ENCODE measurements at places on chromosomes 4 and X.

DNA sequence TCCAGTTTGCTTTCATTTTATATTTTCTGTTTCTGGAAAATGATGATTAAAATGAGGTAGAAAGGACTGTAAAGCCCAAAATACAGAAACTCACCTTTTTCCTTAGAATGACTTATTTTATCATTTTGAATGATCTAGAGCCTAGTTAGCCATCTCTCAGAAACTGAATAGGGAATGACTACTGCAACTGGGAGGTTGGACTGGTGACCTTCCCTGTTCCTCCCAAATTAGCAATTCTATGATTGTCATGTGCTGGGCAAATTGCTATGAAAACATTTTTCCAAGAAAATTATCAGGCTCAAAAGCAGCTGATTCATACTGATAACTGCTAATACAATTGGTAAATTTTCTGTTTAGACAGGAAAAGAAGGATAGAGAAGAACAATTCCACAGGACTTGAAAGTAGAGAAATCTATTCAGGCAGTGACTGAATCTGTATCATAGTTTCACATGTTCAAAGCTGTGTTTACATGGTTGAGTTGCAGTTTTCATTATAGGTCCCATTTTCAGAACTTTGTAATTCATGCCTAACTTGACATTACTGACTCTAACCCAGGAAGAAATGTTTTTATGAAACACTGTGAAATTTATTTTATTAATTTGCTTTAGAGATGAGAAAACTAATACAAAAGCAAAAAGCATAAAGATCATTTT is 43.4 kb upstream of the SEC24B start:
- DNase-seq: no peak

DNA sequence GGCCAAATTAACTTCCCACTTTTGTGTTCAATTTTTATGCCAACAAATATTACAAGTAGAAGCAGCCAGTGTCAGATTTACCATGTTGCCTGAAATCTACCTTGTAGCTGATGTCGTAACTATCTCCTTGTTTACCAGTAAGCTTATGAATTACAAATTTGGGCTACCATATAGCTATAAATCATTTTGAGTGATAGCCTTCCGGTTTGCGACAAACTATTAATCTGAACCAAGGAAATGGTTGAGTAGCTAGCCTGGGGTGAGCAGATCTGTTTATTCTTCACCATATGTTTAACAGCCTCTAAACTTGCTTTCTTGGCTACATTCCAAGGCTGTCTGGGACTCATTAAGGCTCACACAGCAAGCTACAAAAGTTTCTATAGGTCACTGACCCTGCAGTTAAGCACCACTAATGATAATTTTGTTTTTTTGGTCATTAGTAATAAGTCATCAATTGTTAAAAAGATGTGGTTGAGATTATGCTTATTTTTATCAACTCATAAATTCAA is 218.7 kb upstream of the SPOCK3 start:
- no peak for DNase-seq

- DNase-seq: no peak
Measured at GRCh38 chr4:23130845-23131244, 438.1 kb downstream of the GBA3 start.

DNA sequence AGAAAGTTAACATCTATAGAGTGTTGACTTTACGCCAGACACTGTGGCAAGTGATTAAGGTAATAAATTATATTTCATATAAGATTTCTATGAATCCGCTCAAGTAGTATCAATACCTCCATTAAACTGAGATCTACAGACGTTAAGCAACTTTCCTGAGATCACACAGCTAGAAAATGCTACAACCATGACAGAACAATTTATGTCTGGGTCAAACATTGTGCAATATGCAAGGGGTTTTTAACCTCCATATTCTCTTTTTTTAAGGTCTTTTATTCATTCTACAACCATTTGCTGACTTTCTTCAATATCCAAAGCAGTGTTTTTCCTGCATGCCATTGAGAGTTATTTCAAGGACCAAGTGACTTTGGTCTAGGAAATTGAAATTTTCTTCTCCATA is 10.9 kb downstream of the ASB5 start:
- DNase-seq: no peak

GRCh38 chrX:137352101-137352660 is 213.7 kb upstream of the ZIC3 start:
- no peak for DNase-seq

All from A172 (cell line).